ENCODE measurements at places on chromosomes 7 and 10.

- DNase-seq: no peak
These were observed 99.9 kb downstream of the ITIH5 start for GRCh38 chr10:7566891-7567290.

GRCh38 chr7:85456254-85456653 is 269.4 kb upstream of the SEMA3D start:
- no peak for DNase-seq

- no peak for DNase-seq
These were observed 216.7 kb upstream of the IGFBP3 start for GRCh38 chr7:46137725-46138124.

GRCh38 chr10:33248638-33249037 is 85.8 kb downstream of the NRP1 start:
- DNase-seq: no peak

GRCh38 chr10:66604195-66604594 is 321.6 kb upstream of the LRRTM3 start:
- no peak for DNase-seq

GRCh38 chr7:139714163-139714901 is 63.5 kb downstream of the HIPK2 start:
- DNase-seq: no peak

DNA sequence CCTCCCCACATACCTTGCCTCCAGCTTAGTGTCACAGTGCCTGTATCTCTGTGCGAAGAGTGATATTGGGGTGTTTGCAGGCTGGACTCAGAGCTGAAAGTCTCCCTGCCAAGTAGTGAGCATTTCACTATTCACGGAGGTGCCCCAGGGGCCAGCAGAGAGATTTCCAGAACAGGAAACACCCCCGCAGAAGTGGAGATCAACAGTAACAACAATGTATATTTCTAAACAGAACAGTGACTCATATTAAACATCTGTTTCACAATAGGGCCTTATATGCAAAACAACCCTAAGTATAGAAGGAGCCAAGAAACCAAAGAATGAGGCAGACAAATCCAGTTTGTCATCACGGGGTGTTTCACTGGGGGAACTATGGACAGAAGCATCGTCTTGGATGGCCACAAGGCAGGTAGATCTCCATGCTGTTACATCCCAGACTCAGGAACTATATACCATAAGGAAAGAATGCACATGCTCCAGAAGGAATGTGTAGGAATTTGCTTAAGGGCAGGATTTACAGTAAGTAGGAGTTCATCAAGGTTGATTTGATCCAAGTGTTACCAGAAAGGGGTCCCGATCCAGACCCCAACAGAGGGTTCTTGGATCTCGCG is 29.3 kb upstream of the CCL24 start:
- no peak for DNase-seq

DNA sequence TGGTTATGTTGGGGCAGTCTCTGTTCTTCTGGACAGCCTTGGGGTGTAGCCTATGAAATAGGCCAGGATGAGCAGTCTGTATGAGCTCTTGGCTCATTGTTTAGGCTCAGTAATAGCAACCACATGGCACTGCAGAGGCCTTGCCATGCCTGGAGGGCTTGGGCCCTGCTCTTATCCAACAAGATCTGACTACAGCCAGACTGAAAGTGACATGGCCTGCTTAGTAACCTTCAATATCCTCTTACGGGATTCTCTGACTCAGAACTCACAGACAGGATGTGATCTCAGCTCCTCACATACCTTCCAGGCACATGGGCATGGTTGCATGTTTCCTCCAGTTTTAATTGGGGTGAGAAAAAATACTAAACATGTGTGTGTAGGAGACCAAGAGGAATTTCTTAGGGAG is 289.3 kb downstream of the PTEN start:
- DNase-seq: no peak

GRCh38 chr7:52726493-52726892 is 308.9 kb upstream of the POM121L12 start:
- no peak for DNase-seq

DNA sequence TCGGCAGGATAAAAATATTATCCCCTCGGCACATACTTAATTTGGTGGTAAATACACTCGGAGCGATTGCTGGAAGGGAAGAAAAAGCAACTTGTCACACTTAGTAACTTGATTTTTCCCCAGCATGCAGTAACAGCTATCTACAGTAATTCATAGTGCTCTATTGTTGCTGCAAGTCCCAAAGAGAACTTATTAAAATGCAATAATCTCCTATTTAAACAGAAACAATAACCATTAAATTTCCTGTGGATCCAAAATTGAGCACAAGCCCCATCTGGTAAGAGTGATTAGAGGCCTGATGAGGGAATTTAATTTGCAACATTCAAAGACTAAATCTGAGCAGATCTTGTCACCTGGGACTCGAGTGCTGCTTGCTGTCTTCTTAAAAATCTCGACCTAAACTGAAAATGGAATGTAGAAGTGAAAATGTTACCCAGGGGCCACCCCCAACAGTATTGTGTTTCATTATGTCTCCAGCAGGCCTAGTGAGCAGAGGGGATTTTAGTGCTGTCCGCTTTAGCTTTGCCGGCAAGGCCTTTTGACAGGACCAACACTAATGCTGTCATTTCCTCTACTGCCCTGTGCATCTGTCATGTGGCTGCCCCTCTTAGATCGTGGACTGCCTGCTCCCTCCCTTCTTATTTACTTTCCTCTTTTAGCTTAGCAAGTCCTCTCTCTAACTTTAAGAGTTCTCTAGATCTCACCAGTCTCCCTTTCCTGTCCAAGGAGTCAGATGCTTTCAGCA is 639.7 kb downstream of the AUTS2 start:
- no peak for DNase-seq

- no peak for DNase-seq
These were observed 309.8 kb downstream of the PARD3 start for GRCh38 chr10:34505338-34505737.

DNA sequence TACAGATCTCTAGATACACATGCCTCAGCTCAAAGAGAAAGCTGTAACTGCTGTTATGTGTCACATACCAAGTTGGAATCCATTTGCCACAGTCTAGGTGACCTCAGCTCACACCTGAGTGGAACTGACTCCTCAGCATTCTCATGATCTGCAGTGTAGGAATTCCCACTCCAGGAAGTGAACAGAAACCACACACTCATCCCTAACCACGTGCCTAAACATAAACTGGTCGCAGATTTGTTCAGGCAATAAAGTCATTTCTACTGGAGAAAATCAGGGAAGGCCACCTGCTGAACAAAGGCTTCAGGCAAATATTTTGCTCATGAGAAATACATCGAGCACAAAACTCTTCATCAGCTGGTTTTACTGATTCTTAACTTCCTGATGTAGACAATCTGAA is 23.0 kb upstream of the ZMYND11 start:
- DNase-seq: no peak

DNA sequence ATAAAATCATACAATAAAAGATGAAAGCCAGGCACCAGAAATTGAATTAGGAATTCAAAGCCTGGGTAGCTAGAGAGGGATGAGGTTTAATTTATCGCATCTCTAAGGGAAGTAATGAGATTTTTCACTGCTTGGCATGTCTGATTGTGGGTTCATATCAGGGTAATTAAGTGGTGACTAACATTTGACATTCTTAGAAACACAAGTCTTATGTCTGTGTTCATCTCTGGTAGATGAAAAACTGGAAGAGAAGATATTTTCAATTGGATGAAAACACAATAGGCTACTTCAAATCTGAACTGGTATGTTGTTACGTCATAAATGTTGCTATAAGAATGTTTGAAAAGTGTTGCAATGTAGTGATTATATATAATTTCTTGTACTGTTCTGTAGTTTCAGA is 36.8 kb upstream of the ARMS2 start:
- no peak for DNase-seq

- DNase-seq: peak; percentile 7
These were observed 55.8 kb upstream of the LANCL2 start for GRCh38 chr7:55309040-55309991.

- no peak for DNase-seq
These were observed 21.5 kb downstream of the CYP26A1 start for GRCh38 chr10:93095225-93095624.

DNA sequence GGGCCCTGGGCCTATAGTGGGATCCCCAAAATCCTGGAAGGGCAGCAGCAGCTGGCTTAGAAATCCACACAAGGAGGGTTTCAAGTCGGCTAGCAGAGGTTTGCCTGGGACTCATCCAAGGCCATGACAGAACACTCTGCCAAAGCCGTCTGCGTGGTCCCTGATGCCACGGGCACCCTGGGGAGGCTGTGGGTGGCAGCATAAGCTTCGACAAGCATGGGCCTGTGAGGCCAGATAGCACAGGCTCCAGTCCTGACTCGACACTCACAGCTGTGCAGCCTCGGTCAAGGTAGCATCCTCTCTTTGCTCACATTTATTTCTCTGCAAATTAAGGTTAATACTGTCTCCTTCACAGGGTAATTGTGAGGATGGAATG is 138.3 kb downstream of the JCAD start:
- no peak for DNase-seq

DNA sequence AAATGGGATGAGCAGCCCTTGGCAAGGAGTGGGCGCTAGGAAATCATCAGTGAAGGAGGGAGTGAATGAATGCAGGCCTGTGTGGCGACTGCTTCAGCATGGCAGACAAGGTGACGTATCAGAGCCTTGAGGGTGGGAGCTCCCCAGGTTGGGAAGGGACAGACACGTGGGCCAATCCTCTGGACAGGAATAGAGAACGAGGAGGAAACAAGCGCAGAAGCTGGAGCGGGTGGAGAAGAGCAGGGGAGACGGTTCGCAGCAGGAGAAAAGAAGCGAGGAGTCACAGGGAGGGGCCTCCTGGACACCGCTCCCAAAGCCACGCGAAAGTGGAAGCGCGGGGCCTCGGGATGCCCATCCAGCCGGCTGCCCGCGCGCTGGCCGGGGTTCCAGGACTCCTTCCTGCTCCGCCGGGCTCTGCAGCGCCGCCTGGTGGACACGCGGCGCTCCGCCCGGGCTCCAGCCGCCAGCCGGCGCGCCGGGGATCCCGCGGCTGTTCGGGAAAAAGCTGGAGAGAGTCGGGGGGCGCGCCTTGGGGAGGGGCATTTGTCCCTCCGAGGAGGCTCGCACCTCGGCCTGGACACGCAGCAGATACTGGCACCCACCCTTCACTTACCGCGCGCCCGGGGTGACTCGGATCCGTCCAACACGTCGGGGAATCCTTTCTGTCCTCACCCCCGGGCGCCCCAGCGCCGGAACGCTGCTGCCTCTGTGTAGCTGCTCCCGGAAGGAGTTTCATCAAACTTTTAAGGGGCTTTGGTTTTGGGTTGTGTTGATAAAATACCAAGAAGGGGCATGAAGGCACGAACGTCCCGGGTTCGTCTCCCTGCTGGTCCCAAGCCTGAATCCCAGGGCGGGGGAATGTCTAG is 6.3 kb downstream of the ZNF503 start:
- DNase-seq: no peak

- DNase-seq: no peak
These were observed 30.7 kb downstream of the ACSL5 start for GRCh38 chr10:112404617-112405016.

GRCh38 chr10:13470270-13470669 is 58.5 kb downstream of the BEND7 start:
- no peak for DNase-seq

GRCh38 chr7:55174456-55174855 is 155.6 kb downstream of the EGFR start:
- no peak for DNase-seq

DNA sequence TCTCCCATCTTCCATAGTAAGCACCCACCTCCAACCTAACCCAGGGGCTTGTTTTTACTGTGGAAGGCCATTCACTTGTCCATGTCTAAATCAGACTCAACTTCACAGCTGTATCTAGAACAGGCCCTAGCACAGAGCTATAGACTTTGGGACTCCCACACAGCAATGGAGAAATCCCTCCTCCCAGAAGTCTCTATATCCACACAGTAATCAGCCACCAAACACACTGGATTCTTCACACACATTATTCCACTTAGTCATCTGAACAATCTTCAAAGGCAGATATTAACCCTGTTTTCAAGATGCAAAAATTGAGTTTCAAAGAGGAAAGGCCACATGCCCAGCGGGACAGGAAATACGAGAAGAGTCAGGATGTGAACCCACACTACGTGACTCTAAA is 81.8 kb downstream of the MALSU1 start:
- DNase-seq: no peak

GRCh38 chr10:4351723-4352413 is 474.1 kb upstream of the AKR1E2 start:
- no peak for DNase-seq

DNA sequence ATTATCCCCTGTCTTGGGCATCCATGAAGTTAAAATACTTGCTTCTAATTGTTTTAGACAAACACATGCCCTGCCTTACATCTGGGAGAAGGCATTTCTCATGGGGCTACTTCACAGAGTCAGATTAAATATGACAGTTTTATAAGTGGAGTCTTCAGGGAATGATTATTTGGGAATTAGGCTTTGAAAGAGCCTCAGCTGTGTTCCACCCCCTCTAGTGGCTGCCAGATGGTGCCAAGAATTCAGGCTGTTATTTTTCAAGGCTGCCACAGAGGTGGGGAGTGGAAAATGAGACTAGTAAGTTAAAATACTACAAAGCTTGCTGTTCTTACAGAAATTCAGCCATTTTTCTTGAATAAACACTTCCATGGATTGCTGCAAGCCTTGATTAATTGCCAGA is 45.8 kb upstream of the DNAH11 start:
- DNase-seq: no peak

DNA sequence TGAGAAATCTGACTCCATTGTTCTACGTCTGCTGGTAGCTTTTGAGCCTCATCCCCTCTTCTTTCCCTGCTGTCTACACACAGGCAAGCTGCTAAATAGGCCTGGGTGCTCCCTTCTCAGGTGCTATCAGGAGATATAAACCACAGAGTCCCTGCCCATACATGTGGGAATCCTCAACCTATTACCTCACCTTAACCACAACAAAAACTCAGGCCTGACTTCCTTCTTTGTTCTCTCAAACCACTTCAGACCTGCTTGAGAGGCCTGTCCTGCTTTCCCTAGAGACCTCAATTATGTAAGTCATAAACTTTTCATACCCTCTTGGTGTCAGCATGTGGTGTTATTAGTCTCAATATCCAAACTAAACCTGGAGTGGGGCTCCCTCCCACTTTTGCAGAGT is 75.0 kb upstream of the MAGI2 start:
- DNase-seq: no peak
